ENCODE measurements at places on chromosomes 11 and 22.
A peak's percentile ranks its signal among the peaks of the same experiment; 100 is the strongest.

DNA sequence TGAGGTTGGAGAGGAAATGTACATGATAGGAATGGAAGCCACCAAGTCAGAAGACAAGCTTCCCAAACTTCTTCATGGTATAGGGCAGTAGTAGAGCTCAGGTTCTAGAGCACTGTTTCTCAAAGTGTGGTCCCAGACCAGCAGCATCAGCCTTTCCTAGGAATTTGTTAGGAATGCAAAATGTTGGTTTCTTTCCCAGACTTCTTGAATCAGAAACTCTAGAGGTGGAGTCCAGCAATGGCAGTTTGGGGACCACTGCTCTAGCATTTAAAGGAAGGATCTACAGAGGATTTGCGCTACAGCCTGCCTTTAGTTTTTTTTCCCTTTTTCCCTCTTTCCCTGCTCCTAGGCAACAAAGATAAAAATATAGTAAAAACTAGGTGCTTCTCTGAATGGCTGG is 17.0 kb upstream of the MMP12 start:
- DNase-seq = no peak

- no peak for DNase-seq
Observed at GRCh38 chr22:37996079-37996478, 11.7 kb upstream of the SOX10 start.

DNA sequence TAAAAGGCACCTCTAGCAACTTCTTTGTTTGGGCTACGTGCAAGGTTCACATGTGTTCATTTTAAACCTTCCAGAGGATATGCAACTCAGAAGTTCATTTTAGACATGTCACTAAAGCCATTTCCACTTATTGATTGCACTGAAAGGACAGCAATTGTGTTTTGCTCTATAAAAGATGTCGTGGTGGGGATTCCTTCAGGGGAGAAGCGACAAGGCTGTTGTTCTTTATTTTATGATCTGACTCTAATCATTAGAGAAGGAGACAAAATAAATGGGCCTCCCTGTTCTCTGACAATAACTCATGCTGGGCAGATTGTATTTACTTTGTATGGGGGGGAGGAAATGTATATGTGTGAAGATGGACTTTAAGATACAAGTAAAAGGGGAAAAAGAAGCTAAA is 370.1 kb upstream of the ARHGAP42 start:
- no peak for DNase-seq

GRCh38 chr11:69823641-69824265 is 4.5 kb upstream of the FGF3 start:
- no peak for DNase-seq

DNA sequence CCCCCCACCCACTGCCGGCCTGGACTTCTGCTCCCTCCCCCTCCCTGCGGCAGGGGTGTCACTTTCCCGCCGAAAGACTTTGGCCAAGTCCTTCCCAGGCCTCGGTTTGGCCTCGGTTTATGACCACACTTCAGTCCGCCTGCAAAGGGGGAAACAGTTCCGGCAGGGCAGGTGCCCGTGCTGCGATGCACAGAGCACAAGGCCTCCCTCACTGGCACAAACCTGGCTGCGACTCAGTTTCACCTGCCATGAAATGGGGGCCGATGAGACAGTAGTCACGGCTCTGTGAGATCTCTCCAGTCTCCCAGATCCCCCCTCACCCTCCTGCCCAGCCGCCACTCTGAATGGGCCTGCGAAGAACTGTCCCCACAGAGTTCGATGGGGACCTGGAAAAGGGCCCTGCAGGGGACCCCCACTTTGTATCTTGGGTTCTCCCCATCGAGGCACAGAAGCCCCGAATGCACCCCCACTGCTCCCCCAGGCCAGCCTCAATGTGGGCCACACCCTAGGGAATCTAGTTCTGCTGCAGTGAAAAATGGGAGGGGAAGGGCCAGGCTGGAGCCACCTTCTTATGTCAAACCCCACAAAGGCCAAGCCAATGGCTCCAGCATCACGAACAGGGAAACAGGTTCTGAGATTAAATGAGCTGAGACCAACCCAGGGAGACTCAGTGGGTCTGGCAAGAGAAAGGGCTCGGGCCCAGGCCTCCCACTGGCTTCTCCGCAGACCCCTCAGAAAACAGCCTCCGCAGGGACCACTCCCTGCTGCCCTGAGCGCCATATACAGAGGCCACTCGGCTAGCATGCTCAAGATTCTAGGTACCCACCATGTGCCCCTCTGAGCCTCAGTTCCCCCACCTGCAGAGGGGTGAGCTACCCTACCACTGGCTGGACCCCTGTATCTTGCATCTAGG is 29.0 kb downstream of the ARVCF start:
- DNase-seq = no peak

DNA sequence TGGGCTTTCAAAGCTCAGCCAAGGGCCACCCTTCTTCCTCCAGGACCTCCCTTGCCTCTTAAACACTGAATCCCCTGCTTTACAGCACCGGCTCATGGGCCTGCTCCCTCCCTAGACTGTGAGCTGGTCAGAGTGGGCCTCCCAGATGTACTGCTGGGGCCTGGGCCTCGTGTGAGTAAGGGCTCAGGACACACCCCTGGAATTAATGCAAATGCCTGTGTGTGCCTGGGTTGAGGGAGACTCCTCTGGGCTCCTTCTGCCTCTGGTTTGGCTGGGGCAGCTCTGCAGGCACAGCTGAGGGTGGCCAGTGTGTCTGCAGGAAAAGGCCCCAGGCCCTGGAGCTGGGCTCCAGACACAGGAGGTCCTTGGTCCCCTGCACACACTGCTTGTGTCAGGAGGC is 24.2 kb downstream of the ALX4 start:
- no peak for DNase-seq

GRCh38 chr22:36162127-36163034 is 1.8 kb upstream of the APOL3 start:
- DNase-seq = no peak

- DNase-seq = no peak
Observed at GRCh38 chr11:65185171-65185570, 3.4 kb downstream of the CAPN1 start.

DNA sequence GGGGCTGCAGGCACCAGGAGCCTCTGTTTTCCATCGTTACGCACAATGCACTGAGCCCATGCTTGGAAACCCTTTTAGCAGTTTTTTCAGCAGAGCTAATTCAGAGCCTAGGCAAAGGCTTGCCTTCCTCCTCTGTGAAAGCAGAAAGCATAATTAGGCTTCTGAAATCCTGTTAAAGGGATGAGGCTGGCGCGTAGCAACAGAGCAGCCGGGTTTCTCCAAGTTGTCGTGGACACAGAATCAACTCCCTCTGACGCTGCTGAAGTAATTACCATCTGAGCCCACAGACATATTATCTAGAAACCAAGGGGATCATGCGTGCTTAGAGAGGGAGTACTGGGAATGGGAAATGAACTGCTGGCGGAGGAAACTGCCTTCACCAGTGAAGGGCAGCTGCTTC is 85.4 kb downstream of the MYO18B start:
- DNase-seq = no peak

DNA sequence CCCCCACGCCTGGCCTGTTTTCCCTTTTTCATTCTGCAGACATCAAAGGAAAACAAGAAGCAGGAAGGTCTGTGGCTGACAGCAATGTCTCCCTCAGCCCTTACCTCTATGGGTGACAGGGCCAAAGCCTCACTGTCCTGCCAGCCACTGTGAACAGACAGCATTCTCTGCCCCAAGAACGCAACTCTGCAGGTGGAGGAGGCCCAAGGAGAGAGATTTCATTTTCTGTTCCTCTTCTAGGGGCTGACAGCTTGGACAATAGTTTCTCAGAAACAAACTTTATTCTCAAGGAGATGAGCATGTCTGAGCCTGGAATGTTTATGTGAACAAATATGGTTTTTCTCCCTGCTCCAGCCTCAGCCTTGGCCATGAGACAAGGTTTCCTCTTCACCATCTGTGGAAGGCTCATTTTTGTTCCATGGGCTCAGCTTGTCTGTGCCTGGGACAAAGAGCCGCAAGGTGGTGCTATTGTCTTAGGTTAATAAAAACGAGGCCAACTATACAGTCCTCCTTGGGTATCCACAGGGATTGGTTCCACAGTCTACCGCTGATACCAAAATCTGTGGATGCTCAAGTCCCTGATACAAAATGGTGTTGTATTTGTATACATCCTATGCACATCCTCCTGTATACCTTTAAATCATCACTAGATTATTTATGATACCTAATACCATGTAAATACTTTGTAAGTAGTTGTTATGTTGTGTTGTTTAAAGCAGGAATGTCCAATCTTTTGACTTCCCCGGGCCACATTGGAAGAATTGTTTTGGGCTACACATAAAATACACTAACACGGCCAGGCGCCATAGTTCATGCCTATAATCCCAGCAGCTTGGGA is 5.8 kb downstream of the PIWIL3 start:
- peak; percentile 37 for DNase-seq

GRCh38 chr22:24424001-24424900 is 3.1 kb upstream of the ADORA2A start:
- peak; percentile 49 for DNase-seq

DNA sequence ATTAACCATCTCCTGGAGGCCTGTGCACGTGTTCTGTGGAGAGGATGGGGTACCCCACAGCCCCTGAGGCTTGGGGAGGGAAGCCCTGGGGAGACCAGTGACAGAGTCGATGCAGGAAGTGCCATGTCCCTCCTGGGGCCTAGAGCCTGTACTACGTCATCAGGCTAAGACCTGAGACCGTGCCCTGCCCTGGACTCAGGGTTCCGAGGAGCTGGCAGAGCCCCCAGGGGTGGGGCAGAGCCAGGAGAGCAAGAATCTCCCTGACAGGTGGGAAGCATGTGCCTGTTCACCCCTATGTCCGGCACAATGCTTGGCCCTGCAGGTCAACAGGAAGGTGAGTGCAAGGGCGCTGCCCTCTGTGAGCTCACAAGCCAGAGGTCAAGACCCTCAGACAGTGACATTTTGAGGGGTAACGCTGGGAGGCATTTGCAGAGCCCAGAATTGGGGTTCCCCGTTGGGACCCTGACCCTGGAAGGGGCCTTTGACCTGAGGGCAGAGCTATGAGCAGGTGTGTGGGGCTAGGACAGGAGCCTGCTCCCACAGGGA is 781.6 kb downstream of the BRD1 start:
- DNase-seq = no peak

- DNase-seq = no peak
Observed at GRCh38 chr22:40806711-40807110, 12.4 kb downstream of the SLC25A17 start.

- peak; percentile 60 for DNase-seq
Observed at GRCh38 chr11:118343981-118344515, at the start of gene CD3G. Gene CD3G, plus strand, starts transcription at chr11:118344344. Its CDS starts 80 bp downstream, at chr11:118344424.

DNA sequence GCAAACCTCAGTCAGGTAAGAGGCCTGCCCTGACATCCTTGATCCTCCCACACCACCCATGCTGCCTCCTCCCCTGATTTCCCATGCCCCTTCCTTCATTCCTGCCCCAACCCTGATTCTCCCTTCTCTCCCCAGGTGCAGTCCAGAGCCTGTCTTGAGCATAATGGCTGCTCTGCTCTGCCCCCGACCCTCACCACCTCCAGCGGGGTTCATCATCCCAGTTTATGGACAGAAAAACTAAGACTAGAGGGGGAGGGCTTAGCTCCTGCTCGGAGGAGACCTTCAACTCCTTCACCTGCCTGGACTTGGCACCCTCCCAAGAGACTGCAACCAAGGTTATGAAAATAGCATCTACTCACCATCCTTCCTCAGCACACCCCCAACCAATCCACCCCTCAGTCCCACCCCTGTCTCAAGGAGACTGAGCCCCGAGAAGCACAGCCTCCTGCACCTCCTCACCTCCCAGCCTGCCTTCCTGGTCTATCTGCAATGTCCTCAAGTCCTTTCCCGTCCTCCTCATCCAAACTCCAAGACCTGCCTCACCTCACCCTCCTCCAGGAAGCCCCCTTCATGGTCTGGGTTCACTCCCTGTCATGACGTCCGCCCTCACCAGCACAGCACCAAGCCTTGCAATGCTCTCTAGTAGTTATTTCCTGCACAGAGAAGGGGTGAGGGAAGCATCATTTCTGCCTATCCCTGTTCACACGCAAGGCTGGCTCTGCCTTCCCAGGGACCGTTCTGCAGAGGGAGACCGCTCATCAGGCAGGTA is 103.1 kb downstream of the PDE2A start:
- no peak for DNase-seq

DNA sequence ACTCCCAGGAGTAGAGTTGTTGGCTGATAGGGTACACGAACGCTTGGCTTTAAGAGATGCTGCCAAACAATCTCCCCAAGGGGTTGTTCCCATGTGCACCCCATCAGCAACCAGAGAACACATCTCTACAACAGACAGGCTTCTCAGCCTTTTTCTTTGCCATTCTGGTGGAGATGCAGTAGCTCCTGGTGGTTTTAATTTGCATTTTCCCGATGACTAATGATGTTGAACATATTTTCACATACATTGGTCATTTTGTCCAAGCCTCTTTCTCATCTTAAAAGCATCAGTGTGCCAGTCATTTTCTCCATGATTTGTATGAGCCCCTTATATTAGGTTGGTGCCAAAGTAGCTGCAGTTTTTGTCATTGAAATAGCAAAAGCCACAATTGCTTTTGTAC is 21.8 kb downstream of the DHCR7 start:
- DNase-seq = no peak

- no peak for DNase-seq
Observed at GRCh38 chr11:120196826-120197225, 14.0 kb upstream of the OAF start.

- no peak for DNase-seq
Observed at GRCh38 chr11:75245356-75246005, 4.9 kb downstream of the TPBGL start.

- peak; percentile 34 for DNase-seq
Observed at GRCh38 chr11:130070109-130070845, 583 bp downstream of the APLP2 start.

- DNase-seq = no peak
Observed at GRCh38 chr11:64869571-64870175, 8.7 kb downstream of the EHD1 start.

DNA sequence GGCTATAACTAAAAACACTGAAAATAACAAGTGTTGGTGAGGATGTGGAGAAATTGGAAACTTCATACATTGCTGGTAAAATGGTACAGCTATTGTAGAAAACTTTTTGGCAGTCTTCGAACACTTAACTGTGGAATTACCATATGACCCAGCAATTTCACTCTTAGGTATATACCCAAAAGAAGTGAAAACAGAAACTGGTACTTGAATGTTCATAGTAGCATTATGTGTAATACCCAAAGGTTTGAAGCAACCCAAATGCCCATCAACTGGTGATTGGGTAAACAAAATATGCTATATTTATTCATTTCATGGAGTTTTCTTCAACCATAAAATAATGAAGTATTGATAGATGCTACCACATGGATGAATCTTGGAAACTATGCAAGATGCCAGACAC is 40.8 kb upstream of the FTH1 start:
- DNase-seq = no peak

DNA sequence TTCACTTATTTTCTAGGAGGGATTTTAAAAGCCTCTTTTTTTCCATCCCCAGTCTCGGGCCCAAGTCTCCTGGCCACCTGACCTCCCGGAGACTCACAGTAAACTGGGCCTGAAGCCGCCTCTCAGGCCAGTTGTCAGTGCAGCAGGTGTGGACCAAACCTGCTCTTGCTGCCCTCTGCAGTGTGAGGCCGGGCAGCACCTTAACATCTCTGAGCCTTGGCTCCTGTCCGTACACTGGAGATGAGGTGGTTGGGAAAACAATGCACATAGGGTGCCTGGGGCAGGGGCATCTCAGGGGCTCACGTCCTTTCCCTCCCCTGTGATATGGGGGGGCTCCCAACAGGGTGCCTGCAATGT is 45.1 kb downstream of the PHF21B start:
- DNase-seq = no peak

Measured in stimulated activated CD4-positive, alpha-beta T cell treated with anti-CD3 and anti-CD28 coated beads, Interleukin-12 subunit alpha, Interleukin-12 subunit beta, amount 100 ng/mL, for 4 hours (primary cell).